Left cardiac atrium (tissue), 4 donors: ENCODE measurements at places on chromosomes 4 and X.

- no peak for DNase-seq
These were observed 6.6 kb downstream of the SYN1 start for GRCh38 chrX:47613082-47613481.

DNA sequence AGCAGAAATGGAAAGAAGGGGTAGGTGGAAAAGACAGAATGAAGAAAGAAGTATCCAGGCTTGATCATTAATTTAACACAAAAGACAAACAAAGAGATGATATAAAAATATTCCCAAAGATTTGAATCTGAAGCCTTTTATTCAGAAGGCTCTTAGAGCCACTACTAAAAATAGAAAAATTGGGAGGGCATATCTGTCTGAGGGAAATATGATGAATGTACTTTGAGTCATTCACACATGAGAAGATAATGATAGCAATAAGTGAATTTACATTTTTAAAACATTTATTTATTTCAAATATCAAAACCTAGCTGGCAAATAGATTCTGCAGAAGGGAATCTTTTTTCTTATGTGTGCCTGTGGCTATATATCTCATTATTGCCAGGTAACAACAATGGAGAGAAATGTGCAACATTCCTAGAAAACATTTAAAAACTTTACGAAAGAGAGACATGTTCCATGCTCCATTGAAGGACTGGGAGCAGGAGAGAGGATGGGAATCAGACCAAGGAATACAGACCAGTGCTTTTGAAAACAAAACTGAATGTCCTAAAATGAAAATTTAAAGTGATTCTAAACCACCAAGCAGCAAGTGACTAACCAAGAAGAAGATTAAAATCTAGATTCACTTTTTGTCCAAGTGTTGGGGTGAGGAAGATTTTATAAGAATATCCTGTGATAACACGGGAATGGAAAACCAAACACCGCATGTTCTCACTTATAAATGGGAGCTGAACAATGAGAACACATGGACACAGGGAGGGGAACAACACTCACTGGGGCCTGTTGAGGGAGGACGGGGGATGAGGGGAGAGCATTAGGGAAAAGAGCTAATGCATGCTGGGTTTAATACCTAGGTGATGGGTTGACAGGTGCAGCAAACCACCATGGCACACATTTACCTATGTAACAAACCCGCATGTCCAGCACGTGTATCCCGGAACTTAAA, 41.2 kb downstream of the ANXA5 start:
- no peak for DNase-seq

GRCh38 chrX:23773601-23774175, 9.3 kb upstream of the SAT1 start:
- DNase-seq: no peak

DNA sequence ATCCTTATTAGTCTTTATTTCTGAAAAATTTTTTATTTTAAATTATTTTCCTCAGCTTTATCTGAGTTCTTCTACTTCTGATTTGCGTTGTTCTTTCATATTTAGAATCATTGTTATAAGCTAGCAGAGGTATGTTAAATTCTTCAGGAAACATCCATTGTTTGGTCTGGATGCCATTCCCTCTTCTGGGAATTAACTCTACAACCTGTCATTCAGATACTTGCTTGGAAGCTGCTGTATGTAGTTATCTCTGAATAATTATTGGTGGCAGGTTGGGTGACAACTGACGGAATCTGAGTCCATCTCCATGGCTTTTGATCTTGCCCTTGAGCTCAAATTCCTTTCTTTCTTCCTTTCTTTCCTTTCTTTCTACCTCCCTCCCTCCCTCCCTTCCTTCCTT, 61.9 kb downstream of the DDIT4L start:
- no peak for DNase-seq

GRCh38 chrX:39682778-39683177, 415.0 kb downstream of the BCOR start:
- DNase-seq: no peak
